ENCODE measurements at places on chromosomes 4 and X.

DNA sequence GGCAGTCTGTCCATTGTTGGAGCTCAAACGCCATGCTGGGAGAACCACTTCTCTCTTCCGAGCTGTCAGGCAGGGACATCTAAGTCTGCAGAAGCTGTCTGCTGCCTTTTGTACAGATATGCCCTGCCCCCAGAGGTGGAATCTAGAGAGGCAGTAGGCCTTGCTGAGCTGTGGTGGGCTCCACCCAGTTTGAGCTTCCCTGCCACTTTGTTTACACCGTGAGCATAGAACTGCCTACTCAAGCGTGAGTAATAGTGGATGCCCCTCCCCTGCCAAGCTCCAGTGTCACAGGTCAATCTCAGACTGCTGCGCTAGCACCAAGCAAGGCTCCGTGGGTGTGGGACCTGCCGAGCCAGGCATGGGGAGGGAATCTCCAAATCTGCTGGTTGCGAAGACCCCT is 145.7 kb downstream of the VSIG4 start:
- no peak for DNase-seq

DNA sequence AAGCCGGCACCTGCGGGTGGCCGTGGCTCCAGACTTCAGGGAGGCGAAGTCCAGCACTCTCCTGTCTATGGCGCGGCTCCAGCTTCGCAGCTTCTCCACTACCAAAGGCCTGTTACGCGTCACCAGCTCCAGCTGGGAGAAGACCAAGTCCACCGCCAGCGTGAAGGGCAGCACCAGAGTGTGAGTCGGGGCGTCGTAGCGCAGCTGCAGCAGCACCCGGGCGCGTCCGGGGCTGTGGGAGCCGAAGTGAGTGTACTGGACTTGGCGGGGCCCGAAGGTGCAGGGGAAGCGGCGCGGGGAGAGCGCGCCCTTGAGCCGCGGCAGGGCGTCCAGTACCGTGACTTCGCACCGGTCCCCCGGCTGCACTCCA is 444 bp downstream of the FREM3 start:
- no peak for DNase-seq

- DNase-seq, result peak; percentile 10
Observed at GRCh38 chr4:182916483-182917181, 554 bp downstream of the DCTD start.

- no peak for DNase-seq
Observed at GRCh38 chr4:138521809-138522208, 279.7 kb upstream of the SLC7A11 start.

DNA sequence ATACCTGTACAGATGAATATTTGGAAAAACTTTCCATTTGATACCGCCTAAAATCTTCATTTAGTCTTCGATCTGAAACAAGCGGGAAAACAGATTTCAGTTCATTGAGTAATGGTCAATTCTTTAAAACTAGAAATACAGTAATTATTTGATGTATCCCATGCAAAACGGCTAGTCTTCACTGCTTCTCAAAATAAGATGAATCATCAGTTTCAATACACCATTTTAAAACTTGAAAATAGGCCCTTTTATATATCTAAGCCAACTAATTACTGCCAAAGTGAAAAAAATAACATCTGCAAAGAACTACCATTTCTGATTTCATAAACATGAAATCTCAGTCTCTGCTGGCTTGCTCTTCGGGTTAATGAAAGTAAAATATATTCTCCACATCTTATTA is 11.0 kb downstream of the SCLT1 start:
- no peak for DNase-seq

GRCh38 chrX:141405486-141405852 is 163.2 kb upstream of the SPANXC start:
- DNase-seq, result no peak

GRCh38 chr4:47465004-47465403 is 1.5 kb upstream of the COMMD8 start:
- no peak for DNase-seq

DNA sequence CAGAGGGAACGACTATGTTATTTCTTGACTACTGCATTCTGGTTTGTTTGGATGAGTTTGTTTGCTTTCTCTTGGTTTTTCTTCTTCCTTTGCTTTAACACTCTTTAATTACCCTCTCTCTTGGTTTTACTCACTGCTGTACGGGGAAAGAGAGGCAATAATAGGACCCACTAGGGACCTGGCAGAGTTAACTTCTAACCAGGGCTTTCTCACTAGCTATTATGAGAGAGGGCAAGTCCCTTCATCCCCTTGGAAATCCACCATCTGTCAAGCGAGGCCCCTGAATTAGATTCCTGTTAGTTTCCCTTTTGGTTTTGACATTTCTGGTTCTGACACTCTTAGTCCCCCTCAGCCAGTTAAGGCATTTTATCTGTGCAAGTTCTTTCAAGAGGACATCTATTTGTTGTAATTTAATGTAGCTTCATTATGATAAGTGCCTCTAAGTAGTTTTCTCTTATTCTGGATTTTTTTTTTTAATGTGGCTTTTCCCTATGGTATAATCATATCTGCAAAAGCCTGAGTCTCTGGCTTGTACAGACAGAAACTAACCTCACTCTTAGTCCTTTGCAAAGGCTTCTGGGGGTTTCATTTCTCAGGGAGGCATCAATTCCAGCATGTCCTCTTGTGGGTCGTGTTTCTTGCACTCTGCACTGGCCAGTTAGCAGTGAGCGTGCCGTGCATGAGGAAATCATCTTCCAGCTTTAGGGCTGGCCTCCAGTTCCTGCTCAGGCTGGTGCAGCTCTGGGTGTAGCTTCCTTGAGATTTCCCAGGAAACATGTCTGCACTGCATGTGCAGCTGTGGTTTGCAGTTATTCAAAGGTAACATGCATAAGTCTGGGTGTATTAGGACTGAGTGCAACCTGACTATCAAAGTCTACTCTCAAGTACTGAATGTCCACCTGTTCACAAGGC is 221.3 kb downstream of the STIM2 start:
- DNase-seq, result no peak

- DNase-seq, result no peak
Observed at GRCh38 chrX:108664701-108665100, 71.7 kb downstream of the IRS4 start.

GRCh38 chr4:38151873-38152272 is 191.7 kb downstream of the PTTG2 start:
- no peak for DNase-seq

- no peak for DNase-seq
Observed at GRCh38 chr4:139619644-139620043, 46.0 kb upstream of the MGST2 start.

DNA sequence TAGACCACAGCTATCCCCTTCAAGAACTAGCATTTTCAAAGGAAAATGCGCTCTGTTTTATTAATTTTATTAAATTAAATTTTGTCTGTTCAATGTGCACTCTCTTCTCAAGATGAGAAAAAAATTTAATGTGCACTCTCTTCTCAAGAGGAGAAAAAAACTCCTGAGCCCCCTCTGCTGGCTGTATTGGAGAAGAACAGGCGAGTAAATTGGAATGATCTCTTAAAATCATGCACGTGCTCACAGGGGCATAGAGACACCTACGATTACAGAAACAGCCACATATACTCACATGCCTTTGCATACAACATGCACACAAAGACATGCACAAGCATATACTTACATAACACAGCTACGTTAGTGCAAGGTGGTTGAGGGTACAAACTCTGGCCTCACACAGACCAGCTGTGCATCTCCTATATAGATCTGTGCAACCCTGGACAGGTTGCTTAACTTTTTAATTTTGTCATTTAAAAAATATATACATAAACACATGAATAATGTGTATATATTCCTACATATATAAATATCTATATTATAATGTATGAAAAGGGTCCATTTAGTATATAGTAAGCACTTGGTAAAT is 176.2 kb upstream of the CXorf66 start:
- DNase-seq, result peak; percentile 8

- no peak for DNase-seq
Observed at GRCh38 chrX:140157143-140157542, 191.8 kb upstream of the CXorf66 start.

GRCh38 chrX:45068569-45068968 is 132.1 kb downstream of the DIPK2B start:
- peak; percentile 14 for DNase-seq

GRCh38 chrX:253451-254297 is 27.5 kb upstream of the PLCXD1 start:
- peak; percentile 0 for DNase-seq

- no peak for DNase-seq
Observed at GRCh38 chrX:48558271-48558670, 16.0 kb upstream of the RBM3 start.

DNA sequence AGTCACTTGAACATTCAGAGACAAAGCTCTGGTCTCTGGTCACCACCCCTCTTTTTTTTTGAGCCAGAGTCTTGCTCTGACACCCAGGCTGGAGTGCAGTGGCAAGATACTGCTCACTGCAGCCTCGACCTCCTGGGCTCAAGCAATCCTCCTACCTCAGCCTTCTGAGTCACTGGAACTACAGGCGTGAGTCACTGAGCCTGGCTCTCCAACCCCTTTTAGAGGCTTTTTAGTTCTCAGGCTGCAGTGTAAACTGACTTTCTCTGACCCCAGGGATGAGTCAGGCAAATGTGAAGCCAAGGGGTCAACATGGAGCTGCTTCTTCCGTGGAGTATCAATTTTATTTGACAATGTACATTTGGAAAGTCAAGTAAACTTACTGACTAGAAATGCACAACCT is 229.2 kb downstream of the PTTG2 start:
- DNase-seq, result no peak

DNA sequence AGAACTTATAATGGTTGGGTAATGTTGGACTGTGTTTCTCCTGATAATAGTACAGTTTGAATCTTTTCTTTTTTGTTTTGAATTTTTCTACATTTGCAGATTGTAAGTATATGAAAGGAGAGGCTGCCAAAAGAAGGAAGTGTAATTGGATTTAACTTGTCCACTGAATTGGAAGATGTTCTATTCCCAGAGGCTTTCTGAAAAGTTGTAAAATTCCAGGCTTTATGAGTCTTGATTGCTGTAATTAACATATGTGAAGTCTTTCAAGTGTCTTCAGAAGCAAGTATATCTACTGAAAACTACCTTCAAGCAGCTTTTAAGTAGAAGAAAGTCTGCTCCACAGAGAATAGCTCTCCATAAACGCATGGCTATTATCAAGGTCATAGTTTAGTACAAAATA is 2456.4 kb downstream of the PCDH7 start:
- no peak for DNase-seq

- no peak for DNase-seq
Observed at GRCh38 chr4:65661471-65661870, 8.8 kb downstream of the EPHA5 start.

- DNase-seq, result peak; percentile 14
Observed at GRCh38 chr4:182826391-182826790, 90.8 kb downstream of the DCTD start.

- DNase-seq, result peak; percentile 71
Observed at GRCh38 chr4:74228691-74229640, 71.0 kb downstream of the MTHFD2L start.

- peak; percentile 59 for DNase-seq
Observed at GRCh38 chr4:164956766-164957643, 20.5 kb downstream of the TRIM61 start.

DNA sequence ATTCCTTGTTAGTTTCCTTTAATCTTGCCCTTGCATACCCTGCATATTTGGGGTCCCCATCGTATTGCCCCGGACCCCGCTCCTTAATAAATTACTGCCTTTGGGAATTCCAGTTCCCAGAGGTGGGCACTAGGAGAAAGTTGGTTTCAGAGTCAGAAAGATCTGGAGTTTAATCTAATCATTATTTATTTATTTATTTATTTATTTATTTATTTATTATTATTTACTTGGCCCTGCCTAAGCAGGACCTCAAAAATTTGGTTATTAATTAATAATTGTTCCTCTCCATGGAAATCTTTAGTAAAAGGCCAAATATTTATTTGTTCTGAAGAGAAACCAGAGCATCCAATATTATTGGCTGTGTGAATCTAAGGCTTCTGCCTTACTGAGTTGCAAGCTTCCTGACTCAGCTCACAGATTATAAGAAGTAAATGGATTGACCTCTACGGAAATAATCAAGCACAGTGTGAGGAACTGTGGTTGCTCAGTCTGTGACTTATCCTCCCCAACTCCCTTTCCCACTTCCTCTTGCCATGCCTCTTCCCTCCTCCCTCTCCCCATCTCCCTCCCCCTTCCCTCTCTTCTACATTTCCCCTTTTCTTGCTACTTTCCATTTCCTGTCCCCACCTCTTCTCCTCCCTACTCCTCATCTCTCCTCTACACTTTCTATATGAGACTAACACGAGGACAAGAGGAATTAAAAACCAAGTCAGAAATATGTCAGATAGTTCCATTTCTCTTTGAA is 61.5 kb upstream of the AP1S2 start:
- no peak for DNase-seq

- no peak for DNase-seq
Observed at GRCh38 chrX:41946989-41947612, 23.7 kb upstream of the CASK start.

DNA sequence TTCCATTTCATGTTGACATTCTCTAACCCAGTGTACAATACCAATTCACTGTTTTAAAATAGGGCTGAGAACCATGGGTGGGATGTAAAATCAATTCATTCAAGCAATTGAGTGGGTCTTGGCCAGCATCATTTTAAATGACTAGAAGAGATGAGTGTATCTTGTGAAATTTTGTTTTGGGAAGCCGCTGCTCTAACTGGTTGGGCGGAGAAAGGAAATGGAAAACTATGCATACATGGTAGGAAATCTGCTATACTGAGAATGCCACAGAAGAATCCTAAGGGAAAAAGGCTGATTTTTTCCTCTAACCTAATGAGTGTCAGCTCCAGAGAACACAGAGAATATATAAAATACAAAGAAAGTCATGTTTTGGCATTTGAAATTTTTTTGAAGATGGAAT is 54.8 kb upstream of the DCLK2 start:
- no peak for DNase-seq

- DNase-seq, result peak; percentile 7
Observed at GRCh38 chr4:152640058-152640921, 39.5 kb downstream of the TMEM154 start.

DNA sequence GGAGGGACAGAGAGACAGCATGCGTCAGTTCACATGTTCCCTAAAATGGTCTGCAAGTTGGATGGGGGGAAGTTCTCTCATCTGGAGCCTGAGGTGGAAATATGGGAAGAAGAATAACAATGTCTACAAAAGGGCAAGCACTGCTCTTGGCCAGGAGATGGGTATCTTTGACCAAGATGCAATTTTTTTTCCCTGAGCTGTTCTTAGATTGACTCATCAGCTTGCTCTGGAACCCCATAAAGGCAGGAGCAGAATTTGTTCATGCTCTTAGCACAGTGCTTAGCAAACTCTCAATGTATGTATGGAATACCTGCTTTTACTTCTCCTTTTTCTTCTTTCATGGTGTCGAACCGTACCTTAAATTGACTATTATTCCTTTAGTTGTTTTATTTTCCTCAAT is 90.5 kb upstream of the ZNF827 start:
- DNase-seq, result no peak

GRCh38 chrX:118174516-118175098 is 58.0 kb upstream of the KLHL13 start:
- DNase-seq, result no peak

DNA sequence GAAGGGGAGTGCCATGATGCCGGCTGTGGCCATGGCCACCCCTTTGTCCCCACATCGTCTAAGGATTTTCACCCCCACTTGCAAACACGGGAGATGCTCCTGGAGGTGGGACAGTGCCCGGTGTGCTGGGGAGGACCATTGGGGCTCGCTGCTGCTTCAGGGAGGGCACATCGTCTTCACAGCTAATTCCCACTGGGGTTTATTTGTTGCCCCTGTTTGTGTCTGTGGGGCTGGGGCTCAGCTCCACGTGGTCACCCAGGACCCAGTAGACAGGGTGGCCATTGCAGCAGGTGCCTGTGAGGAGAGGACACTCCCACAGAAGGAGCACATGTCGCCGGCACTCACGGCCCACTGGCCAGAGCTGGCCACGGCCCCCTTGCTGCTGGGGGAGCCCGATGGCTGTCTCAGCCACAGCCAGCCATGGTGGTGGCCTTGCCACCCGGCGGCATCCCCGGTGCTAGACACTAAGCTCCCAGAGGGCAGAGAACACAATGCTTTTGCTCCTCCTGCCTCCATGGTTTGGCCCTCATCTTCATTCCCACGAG is 27.8 kb upstream of the GRPEL1 start:
- DNase-seq, result no peak

Measured in CD4-positive, alpha-beta T cell treated with Interleukin-6 at 100 ng/mL for 8 hours (primary cell).